ENCODE measurements at places on chromosomes 11 and 22.

- no peak for DNase-seq
Observed at GRCh38 chr11:128559496-128560103, 27.8 kb downstream of the ETS1 start.

DNA sequence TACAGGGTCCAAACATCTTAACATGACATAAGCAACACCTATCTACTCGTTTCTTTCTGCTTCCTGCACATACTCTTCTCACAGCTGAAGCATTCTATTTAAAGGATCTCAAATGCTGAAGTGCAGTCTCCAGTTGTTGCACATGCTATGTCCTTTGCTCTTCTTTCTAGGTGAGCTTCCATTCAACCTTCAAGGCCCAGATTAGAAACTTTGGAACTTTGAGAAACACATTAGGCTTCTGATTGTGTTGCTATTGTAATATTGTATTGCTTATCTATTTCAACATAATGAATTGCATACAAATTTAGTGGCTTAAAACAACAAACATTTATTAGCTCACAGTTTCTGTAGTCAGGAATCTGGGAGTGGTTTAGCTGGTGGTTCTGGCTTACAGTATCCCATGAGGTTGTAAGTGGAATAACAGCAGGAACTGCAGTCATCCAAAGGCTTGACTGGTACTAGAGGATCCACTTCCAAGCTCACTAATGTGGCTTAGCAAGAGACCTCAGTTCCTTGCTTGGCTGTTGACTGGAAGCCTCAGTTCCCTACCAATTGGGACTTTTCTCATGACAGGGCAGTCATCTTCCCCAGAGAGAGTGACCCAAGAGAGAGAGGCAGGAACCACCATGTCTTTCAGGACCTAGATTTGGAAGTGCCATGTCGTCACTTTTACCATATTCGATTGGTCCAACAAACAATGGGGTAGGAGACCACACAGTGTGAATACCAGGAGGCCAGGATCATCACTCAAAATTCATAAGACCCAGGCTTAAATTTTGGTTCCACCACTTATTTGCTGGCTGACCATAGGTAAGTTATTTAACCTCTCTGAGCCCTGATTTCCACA is 27.2 kb upstream of the RASSF10 start:
- no peak for DNase-seq

DNA sequence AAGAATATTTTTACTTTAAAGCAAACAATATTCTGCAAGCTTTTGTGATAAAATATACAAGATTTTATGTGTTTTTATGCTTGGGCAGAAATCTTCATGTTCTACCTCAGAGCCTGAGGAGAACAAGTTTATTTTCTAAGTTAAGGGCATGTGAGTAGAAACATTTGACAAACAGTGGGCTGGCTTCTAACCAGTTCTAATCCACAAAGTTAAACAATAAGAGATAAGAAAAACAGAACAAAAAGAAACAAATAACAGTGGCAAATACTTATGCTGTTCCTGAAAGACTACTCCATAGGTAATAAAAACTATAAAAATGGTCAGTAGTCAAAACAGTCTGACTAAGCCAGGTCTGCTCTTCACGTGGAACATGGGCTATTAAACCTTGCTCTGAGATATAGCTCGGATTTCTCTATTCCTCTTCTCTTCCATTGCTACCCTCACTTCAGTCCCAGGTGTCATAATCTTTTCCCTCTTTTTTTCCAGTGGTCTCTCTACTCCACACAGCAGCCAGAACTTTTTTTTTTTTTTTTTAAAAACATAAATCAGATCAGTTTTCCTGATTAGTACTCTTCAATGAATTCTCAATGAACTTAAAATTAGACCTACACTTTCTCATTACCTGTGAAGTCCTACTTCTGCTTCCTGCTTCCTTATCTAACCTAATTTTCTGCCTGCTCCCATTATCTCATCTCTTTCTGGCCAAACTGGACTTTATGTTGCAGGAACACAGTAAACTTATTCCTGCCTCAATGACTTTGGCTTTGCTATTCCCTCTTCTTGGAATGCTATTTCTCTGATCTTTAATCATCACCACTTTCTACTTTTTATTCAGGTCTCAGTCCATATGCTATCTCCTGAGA is 671.1 kb upstream of the CCDC90B start:
- DNase-seq: no peak

DNA sequence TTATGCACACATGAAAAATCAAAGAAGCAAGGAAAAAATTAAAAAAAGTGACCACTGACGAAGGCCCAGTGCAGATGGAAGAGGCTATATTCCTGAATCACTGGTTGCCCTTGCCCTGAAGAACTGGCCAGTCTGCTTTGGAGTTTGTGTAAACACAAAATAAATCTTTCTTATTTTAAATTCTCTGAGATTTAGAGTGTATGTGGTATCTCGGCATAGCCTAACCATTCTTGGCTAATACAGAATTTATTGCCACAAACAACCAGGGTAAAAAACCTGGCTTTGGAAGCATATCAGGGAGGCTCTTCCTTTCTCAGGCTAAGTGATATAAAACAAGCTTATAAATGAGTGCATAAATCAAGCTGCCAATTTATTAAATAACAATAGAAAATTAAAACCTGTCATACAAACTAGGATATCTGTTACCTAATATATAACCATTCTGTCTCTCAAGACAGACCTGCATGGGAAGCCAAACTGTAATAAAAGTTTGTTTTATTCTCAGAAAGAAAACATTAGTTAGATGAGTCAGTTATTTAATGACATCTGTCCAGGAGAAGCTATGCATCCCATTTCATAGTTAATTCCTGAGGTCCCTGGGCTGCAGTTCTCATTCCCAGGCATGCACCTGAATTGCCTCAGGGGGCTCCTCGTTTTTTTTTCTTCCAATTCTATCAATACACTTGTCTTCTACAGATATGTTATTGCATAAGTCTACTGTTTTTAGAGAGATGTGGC is 6.1 kb upstream of the TMEM135 start:
- DNase-seq: no peak

- DNase-seq: peak; percentile 42
Observed at GRCh38 chr22:19941365-19942082, at the start of the genes COMT and TXNRD2. Gene COMT (plus strand): TSS chr22:19941772. CDS start chr22:19962527, 20,755 bp downstream. Gene TXNRD2 (minus strand): TSS chr22:19941818. CDS start chr22:19941803, 15 bp downstream.

DNA sequence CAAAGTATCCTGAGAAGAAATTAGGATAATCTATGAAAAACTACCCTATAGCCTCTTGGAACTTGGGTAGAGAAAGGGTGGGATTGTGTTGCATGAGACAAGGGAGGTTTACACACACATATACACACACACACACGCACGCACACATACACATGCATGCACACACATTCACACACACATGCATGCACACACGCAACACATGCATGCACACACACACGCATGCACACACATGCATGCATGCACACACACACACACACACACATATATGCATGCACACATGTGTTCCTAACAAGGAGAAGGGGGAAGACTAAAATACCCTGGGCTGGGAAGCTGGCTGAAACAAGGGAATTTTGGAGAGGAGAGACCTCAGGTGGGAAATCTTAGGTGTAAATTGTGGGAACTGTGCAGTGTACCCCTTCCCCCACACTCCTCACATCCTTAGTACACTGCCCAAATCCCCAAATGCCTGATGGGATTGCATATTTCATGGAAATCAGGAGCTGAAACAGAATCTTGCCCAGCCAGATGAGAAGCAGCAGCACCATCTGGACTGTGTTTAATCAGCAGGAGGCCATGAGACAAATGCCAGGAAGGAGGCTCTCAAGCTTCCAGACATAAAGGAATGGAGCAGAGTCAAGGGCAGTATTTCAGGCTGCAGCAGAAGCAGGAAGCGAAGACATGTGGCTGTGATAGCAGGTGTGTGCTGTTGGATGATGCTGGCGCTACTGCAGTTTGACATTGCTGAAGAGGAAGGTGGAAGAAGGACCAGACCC is 14.6 kb upstream of the POLD3 start:
- DNase-seq: no peak

- DNase-seq: no peak
Observed at GRCh38 chr11:64788321-64789215, 10.2 kb upstream of the SF1 start.
